Prostate gland (tissue), 2 donors: ENCODE measurements at places on chromosomes 1 and 21.

GRCh38 chr1:18875107-18875795 lies 15.8 kb upstream of the TAS1R2 start:
- DNase-seq = peak; percentile 75

GRCh38 chr1:237737448-237737847 lies 153.3 kb downstream of the ZP4 start:
- no peak for DNase-seq

DNA sequence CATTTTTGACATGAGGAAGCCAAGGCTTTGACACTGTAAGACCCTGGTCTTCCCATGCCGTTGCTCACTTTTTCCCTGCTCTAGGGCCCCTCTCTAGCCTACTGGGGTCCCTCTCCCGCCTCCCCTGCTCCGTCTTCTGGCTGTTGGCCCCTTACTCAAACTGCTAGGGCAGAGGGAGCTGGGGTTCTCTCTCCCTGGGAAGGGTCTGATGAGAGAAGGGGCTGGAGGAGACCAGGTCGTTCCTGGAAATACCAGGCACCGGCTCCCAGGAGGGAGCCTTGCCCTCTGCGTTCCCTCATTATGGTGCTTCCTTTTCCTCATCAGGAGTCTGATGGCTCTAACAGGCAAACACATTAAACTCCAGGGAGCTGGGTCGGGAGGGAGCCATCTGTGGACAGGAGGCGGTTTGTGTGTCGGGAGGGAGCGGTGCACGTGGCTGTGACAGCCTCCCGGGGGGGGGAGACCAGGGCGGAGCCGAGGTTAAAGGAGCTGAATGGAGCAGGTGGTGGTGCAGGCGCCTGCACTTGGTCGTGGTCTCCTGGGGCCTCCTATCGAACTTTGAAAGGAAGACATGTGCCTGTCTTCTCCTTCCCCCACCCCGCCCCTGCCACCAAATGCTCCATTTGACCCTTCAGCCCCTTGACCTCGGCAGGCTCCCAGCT lies 35.4 kb upstream of the LHX4 start:
- DNase-seq = no peak

GRCh38 chr1:55153031-55153430 lies 62.1 kb downstream of the USP24 start:
- no peak for DNase-seq

- DNase-seq = no peak
These were observed 12.0 kb downstream of the SEMA6C start for GRCh38 chr1:151134396-151134795.
